ENCODE measurements at places on chromosomes 1 and 21.

- no peaks in the 10 kb centered on the region for H3K36me3 ChIP-seq
- DNase-seq = no peak
- no peaks in the 10 kb centered on the region for H3K27me3 ChIP-seq
- H3K4me3 ChIP-seq = no peak overlapping the region
Measured at GRCh38 chr1:66739401-66740157, 12.7 kb upstream of the DYNLT5 start.

DNA sequence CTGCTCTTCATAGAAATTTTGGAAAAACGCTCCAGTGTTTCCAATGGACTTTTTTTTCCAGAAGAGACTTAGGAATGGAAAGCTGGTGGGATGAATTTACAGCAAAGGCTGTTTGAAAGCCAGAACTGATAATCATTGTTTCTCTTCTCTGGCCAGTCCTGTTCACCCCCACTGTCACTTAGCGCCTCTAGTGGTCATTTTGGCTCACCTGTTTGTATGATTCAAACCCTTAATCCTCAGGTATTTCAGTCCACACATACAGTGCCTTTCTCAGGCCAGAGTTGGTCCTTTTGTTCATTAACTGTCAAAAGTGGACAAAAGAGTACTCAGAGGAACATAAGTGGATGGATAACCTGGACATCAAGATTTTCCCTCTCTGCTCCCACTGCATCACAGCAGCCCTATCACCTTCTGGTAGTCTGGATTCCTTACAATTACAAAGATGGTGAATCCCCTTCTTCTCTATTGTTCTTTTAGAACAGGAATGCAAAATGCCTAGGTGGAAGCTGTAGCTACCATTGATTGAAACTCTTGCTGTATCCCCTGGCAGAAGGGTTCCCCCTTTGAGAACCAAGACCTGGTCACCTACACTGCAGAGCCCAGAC is 177.6 kb upstream of the OLFM3 start:
- DNase-seq = peak; percentile 39
- H3K36me3 ChIP-seq = no peaks in the 10 kb centered on the region
- H3K4me1 ChIP-seq = no peaks in the 10 kb centered on the region
- no peak overlapping the region for H3K27ac ChIP-seq

DNA sequence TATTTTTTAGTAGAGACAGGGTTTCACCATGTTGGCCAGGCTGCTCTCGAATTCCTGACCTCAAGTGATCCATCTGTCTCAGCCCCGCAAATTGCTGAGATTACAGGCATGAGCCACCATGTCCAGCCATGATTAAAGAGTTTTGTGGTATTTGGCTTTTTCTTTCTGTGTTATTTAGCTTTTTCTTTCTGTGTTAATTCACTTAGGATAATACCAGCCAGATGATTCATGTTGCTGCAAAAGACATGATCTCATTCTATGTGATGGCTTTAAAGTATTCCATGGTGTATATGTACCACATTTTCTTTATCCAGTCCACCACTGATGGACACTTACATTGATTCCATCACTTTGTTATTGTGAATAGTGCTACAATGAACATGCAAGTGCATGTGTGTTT is 1135.2 kb downstream of the AMY1C start:
- DNase-seq = no peak
- H3K36me3 ChIP-seq = no peaks in the 10 kb centered on the region
- no peak overlapping the region for H3K27ac ChIP-seq
- H3K27me3 ChIP-seq = no peaks in the 10 kb centered on the region
- H3K4me3 ChIP-seq = no peak overlapping the region
- H3K4me1 ChIP-seq = no peaks in the 10 kb centered on the region

GRCh38 chr1:45542591-45542990 is 8.0 kb upstream of the AKR1A1 start:
- H3K36me3 ChIP-seq = no peaks in the 10 kb centered on the region
- peak overlapping the region; percentile 50 for H3K27ac ChIP-seq
- no peak overlapping the region for H3K4me3 ChIP-seq
- DNase-seq = peak; percentile 74
- H3K27me3 ChIP-seq = no peaks in the 10 kb centered on the region

DNA sequence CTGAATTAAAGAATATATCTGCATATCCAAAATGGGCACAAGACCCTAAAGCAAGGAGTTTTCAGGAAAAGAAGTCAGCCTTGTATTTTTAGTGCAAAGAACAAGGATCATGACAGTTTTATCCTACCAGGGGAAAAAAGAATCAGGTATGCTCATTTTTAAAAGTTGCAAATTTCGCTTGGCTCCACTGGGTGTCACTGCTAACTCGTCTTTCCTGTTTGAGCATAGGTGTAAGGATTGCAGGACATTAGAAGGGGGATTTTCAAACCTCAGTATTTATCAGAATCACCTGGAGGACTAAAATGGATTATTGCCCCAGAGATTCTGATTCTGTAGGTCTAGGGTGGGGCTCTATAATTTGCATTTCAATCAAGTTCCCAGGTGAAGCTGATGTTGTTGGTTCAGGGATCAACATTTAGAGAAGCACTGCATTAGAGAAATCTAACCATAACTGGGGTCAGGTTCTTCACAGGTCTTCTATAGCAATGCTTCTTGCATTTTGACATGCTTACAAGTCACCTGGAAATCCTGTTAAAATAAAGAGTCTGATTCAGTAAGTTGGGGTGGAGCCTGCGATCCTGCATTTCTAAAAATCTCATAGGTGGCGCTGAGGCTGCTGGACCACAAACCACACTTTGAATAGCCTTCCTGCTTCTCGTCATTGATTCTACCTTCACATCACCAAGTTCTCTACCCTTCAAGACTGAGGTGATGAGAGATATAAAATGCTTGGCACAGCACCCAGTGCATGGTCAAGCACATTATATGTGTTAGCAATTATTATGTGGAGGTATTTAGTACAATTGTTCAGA is 39.6 kb downstream of the NUF2 start:
- no peak overlapping the region for H3K4me3 ChIP-seq
- no peaks in the 10 kb centered on the region for H3K36me3 ChIP-seq
- peak; percentile 44 for DNase-seq
- peaks cover 8% of the 10 kb centered on the region for H3K4me1 ChIP-seq
- no peak overlapping the region for H3K27ac ChIP-seq

GRCh38 chr1:227372726-227373130 is 54.4 kb upstream of the CDC42BPA start:
- peaks cover 7% of the 10 kb centered on the region for H3K4me1 ChIP-seq
- DNase-seq = no peak
- no peak overlapping the region for H3K27ac ChIP-seq

DNA sequence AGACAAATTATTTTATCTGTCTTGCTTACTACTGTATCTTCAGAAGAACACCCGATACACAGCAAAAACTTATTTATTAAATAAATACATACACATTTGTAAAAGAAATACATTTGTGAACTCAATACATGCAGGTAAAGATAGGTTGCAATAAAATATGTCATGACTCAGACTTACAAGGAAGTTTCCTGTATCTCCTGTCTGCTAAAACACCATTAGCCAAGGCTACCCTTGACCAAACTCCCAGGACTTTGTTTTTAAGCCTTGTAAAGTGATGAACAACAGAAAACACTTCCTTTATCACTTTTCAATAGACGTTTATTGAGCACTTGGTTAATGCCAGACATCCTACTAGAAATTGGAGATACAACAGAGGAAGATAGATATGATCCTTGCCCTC is 56.5 kb upstream of the HSD17B7 start:
- DNase-seq = no peak
- no peaks in the 10 kb centered on the region for H3K36me3 ChIP-seq
- no peak overlapping the region for H3K4me3 ChIP-seq

- H3K27ac ChIP-seq = no peak overlapping the region
- no peaks in the 10 kb centered on the region for H3K27me3 ChIP-seq
- no peak for DNase-seq
- no peaks in the 10 kb centered on the region for H3K4me1 ChIP-seq
- H3K4me3 ChIP-seq = no peak overlapping the region
Measured at GRCh38 chr1:42479621-42480020, 16.5 kb downstream of the CCDC30 start.

- H3K27ac ChIP-seq = no peak overlapping the region
- no peaks in the 10 kb centered on the region for H3K4me1 ChIP-seq
- DNase-seq = no peak
- no peak overlapping the region for H3K4me3 ChIP-seq
Measured at GRCh38 chr1:96568639-96569038, 152.9 kb upstream of the PTBP2 start.

DNA sequence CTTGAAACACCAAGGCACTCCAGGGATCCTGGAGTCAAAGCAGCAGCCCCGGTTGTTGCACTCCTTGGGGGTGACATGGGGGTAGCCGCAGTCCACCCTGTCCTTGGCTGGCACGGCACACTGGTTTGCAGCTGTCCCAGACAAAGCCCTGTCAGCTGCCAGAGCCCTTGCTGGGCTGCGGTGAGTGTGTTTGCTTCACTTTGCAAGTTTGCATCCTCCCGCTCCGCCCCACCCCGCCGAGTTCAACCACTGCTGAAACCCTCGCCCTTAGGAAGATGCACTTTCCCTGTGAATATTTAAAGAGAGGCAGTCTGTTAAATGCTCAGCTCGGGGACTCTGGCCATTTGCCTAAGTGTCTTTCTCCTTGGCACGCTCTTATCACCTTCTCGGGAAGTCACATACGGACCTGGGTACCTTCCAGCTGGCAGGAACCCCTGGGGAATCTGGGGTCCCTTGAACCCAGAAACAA is 1.7 kb downstream of the TFF3 start:
- no peak overlapping the region for H3K4me3 ChIP-seq
- no peak overlapping the region for H3K27ac ChIP-seq
- no peaks in the 10 kb centered on the region for H3K27me3 ChIP-seq
- peaks cover 43% of the 10 kb centered on the region for H3K4me1 ChIP-seq
- no peak for DNase-seq

GRCh38 chr1:206975306-206975705 is 5.0 kb upstream of the FCAMR start:
- H3K4me3 ChIP-seq = no peak overlapping the region
- H3K4me1 ChIP-seq = peaks cover 17% of the 10 kb centered on the region
- no peak overlapping the region for H3K27ac ChIP-seq
- H3K36me3 ChIP-seq = no peaks in the 10 kb centered on the region

Data from hepatocyte (in vitro differentiated cells).